Cortex of kidney (tissue), 1 donor: ENCODE measurements at places on chromosomes 7 and 10.

DNA sequence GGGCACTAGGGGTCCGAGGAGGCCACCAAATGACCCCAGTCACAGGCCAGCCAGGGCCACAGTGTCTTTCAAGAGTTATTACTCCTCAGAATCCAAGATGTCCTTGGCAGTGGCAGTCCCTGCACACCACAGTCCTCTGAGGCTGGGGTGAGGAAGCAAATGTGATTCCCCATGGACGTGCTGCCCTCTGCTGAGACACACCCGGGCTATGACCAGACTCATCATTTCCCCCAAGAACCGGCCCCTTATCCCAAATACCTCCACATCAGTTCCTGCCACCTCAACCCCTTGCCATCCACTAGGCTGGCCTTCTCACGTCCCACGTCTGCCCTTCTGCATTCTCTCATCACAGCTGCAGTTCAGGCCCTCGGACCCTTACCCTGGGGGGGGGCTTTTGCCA lies 5.0 kb downstream of the PRKAG2 start:
- DNase-seq = no peak

- DNase-seq = no peak
Measured at GRCh38 chr7:85125651-85126131, 61.2 kb downstream of the SEMA3D start.

DNA sequence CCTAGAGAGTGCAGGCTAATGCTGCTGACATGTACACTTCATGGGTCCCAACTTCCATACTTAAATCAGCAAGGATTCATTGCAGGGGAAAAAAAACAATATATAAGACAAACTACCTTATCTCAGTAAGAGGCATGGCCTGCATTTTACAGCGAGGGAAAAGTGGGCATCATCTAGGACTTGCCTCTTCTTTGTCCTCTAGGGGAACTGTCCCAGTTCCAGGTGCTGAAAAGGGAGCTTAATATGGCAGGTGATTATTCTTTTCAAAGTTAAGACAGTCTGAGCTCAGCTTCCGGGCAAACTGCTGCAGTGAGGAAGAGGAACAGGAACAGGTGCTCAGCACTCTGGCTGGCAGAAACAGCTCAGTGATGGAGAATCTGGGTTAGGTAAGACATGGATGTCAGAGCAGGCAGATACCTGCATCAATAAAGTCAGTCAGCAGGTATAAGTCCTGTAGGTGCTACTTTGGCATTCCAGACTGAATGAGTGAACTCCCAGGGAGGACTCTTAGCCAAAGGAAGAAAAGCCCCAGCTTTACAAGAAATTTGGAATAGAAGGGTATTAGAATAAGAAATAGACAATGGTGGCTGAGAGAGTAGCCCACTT lies 147.2 kb downstream of the TMEM178B start:
- no peak for DNase-seq

- no peak for DNase-seq
Measured at GRCh38 chr10:110067960-110068770, 60.4 kb downstream of the ADD3 start.

- no peak for DNase-seq
Measured at GRCh38 chr10:129319934-129320333, 147.1 kb upstream of the MGMT start.

DNA sequence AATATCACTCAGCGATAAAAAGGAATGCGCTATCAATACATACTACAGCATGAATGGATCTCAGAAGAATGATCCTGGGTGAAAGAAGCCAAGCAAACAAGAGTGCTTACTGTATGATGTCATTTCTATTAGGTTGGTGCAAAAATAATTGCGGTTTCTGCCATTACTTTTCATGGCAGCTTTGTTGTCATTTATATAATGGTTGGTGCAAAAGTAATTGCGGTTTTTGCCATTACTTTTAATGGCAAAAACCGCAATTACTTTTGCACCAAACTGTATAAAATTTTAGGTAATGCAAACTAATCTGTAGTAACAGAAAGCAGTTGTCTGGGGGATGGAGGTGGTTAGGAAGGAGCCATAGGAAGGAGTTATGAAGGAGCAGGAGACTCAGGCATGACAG lies 318.3 kb upstream of the ZMIZ1 start:
- no peak for DNase-seq

DNA sequence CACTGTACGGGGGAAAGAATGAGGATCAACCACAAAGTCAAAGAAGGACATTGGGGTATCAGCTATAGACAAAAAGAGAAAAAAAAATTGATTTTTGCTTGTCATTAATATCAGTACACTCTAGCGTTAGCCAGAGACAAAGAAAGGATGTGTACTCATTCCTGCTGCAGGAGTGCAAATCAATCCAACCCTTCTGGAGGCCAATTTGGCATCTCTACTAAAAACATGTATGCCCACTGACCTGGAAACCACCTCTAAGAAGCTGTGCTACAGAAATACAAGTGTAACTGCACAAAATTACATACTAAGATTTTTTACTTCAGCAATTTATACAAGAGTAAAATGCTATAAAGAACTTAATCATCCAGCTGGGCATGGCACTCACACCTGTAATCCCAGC lies 13.6 kb downstream of the NSMCE4A start:
- DNase-seq = no peak

- DNase-seq = no peak
Measured at GRCh38 chr10:122640921-122641320, 58.7 kb downstream of the C10orf120 start.
